ENCODE measurements at places on chromosomes 6 and 20.

DNA sequence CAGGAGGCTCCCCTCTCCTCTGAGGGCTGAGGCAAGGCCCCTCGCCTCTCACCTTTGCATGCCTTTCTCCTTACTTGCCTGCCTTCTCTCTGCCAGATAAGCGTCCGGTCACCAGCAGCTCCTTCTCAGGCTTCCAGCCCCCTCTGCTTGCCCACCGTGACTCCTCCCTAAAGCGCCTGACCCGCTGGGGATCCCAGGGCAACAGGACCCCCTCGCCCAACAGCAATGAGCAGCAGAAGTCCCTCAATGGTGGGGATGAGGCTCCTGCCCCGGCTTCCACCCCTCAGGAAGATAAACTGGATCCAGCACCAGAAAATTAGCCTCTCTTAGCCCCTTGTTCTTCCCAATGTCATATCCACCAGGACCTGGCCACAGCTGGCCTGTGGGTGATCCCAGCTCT, 21.3 kb upstream of the PPARD start:
- no peak for DNase-seq

- no peak for DNase-seq
These were observed 384.3 kb downstream of the KHDRBS2 start for GRCh38 chr6:61901748-61902147.

DNA sequence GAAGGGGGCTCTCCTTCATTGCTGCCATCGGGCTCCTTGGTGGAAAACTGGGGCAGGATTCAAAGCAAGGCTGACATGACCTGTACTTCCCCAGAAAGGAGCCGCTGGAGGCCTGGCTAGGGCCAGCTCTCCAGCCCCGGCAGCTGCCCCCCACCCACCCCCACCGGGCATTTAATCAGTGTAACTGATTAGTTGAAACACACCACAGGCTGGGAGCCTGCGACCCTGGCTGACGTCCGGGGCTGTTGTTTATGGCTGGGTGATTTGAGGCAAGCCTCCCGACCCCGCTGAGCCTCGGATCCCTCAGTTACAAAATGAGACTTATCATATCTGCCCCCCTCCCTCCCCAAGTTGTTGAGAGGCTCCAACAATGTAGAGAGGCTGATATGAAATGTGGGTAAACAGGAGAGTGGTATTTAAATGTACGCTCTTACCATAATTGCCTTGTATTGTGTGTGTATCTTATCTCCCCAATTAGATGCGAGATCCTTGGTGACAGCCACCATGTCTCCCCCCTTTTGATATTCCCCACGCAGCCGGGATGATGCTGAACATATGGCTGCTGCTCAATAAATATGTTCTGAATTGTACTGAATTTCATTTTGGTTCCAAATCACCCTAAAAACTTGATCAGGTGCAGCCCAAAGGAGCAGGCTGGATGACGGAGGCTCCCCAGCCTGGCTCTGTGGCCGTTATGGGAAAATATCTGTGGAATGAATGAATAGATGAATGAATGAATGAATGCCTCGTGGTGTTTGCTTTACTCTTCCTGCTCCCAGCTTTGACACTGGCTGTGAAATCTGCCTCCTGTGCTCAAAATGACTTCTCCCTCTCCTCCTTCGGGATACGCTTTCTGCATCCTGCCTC, 31.8 kb upstream of the APCDD1L start:
- DNase-seq, result no peak

DNA sequence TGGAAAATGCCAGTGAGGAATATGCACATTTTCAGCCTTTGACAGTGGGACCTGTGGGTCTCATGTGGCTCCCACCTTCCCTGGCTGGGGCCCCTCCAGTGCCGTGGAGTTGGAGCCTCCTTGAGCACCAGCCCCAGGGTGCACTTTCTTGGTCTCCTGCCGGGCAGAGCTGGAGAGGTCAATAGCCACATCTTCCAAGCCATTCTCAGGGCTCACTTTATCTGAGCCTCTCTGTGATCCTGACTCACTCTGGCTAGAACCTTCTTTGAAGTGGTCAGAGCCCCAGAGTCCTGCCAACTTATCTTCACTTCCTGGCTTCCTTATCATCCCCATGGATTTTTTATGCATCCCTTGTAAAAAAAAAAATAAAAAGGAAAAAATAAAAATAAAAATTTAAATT, 5.7 kb downstream of the VSX1 start:
- DNase-seq, result no peak

DNA sequence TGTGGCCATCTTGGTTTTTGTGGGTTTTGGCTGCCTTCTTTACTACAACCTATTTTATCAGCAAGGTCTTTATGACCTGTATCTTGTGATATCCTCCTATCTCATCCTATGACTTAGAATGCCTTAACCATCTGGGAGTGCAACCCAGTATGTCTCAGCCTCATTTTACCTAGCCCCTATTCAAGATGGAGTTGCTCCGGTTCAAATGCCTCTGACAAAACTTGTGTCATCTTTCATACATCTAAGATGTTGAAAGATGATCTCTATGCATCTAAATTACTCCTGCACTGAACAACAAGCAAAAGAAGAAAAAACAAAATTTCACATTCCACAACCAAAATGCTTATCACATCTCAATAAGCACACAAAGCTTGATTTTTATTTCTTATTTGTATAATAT, 129.5 kb upstream of the CNR1 start:
- no peak for DNase-seq

DNA sequence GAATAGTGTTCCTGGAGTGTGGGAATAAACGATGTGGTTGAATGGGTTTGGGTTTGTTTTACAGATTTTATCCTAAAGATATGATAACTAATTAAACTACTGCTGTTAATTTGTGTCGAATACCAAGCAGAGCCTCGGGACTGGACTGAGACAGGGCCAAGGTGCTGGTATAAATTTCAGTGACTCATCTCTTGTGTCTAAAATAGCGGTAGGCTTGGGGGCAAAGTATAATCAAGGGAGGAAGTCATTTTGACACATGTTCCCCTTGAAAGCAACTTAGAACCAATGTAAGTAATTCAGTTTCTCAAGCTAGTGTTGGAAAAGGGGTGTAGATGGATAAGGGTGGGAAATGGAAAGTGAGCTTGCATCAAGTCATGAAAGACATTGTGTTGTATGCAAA, 108.4 kb downstream of the PLCB4 start:
- no peak for DNase-seq

GRCh38 chr6:12245360-12245759, 44.8 kb upstream of the EDN1 start:
- DNase-seq, result no peak

DNA sequence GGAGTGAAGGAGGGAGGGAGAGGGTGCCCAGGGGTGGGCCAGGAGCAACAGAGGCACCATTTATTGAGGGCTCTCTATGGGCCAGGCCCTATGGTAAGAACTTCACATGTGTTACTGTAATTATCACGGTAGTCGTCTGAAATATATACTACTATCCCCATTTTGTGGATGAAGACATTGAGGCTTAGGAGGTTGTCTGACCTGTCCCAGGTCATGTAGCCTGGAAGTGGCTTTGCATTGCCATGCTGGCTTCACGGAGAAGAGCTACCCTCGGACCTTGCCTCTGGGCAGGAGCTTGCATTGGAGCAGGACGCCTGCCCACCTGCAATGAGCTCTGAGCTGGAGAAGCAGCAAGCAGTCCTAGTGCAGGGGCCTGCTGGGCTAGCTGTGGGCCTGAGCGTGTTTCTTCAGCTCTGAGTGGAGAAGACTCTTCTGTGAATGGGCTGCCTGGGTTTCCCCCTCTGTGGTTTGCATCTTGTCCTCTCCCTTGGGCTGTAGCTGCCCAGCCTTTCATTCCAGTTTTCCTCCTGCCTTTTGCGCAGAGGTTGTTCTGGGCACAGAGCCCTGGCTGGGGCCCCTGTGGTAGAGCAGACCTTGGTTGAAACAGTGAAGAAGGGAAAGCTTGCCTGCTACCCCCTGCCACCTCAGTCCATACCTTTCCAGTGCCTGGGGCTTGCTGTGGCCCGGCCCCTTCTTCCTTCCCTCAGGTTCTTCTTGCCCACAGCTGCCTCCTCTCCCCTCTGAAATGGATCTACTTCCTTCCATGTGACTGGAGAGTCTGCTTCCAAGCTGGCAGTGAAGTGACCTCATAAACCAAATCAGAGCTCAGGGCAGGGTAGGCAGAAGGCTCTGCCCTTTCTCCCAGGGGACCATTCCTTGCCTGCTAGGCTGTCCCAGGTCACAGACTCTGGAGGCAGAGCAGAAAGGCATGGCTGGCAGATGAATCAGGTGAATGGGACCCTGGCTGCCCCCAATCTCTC, 24.1 kb upstream of the SRF start:
- no peak for DNase-seq

- no peak for DNase-seq
These were observed 37.7 kb downstream of the INSM1 start for GRCh38 chr20:20405623-20406022.

DNA sequence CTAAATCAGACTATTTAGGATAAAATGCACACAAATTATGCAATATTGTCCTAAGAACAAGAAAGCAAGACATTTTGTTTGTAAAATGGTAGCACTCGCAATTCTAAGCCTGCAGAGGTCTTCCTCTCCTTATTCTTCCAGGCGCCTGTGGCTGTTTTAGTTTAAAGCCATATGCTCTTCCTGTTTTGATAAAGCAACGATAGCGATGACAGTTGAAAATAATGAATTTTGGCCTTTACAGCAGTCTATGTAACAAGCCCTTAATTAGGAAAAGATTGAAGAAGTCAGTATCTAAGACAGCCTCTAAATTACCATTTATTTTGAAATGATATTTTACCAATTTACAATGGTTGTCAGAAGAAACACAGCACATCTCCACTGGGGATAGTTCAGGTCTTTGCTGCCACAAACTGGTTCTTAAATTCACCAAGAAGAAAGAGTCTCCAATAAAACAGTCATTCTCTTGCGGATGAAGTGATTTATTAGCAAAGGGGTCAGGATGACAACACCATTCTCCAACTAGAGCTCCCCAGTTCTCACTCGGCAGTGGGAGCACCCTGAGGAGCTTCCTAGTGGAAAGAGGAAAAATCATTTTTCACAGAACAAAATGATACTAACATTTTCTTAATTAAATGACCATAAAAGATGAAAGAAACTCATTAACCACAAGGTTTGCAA, 21.4 kb downstream of the UBE3D start:
- no peak for DNase-seq

DNA sequence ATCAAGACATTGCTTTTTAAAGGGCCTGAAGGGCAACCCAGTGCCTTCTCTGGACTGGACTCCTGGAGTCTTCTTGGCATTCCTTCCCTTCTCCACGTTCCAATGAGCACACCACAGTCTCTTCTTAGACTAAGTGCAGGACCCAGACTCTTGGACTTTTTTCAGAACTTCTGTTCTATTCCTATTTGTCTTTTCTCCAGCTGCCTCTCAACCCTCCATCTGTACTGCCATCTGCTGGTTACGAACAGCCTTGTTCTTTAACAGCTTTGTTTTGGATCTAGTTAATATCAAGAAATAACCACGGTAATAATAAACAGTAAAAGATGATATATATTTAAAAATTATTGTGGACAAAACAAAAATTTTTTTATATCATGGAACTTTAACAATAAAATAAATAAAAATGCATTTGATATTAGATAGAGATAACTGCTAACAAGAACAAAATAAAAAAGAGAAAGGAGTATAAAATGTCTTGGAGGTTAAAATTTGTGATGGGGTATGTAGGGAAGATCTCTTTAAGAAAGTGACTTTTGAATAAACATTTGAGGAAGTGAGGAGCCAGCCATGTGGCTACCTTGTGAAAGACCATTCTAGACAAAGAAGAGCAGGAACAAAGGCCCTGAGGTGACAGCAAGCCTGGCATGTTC, 105.1 kb upstream of the HCRTR2 start:
- DNase-seq, result peak; percentile 50
